Stimulated activated CD8-positive, alpha-beta memory T cell treated with anti-CD3 and anti-CD28 coated beads, Interleukin-7, amount 100 ng/mL, for 1 hour (primary cell): ENCODE measurements at places on chromosomes 11 and 22.

DNA sequence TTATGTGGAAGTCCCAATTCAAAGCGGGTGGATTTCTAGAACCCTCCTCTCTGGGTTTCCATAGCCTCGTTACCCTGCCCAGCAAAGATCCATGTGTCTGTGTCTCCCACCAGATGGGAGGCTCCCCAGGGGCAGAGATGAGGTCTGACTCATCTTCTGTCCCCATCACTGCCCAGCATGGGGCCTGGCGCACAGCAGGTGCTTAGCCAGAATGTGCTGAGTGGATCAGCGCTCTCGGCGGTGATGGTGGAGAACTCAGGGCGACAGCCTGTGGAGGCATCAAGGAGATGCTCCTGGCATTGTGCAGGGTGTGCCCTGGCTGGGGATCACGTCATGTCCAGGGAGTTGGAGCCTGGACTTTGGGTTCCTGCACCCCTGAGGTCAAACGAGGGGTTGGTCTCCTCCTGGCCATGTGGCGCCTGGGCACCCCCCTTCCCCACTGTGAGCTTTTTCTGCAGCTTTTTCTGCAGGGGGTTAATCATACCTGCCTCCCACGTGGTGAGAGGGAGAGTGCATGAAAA lies 46.1 kb upstream of the RFPL3 start:
- DNase-seq: no peak

- DNase-seq: no peak
These were observed 26.3 kb downstream of the TRMU start for GRCh38 chr22:46361826-46362202.

DNA sequence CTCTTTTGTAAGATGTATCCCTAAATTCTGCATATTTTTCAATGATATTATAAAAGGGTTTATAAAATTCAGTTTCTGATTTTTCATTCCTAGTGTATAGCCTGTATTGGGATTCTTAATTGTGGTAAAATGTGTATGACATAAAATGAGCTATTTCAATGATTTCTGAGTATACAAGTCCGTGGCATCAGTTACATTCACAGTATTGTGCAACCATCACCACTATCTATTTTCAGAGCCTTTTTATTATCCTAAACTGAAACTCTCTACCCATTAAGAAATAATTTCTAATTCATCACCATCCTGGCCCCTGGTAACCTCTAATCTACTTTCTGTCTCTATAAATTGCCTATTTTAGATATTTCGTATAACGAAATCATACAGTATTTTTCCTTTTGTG lies 39.8 kb downstream of the EIF3F start:
- DNase-seq: no peak

- no peak for DNase-seq
These were observed 134.3 kb upstream of the C11orf58 start for GRCh38 chr11:16603890-16604793.

- no peak for DNase-seq
These were observed 60.6 kb upstream of the TCF20 start for GRCh38 chr22:42331014-42331413.

DNA sequence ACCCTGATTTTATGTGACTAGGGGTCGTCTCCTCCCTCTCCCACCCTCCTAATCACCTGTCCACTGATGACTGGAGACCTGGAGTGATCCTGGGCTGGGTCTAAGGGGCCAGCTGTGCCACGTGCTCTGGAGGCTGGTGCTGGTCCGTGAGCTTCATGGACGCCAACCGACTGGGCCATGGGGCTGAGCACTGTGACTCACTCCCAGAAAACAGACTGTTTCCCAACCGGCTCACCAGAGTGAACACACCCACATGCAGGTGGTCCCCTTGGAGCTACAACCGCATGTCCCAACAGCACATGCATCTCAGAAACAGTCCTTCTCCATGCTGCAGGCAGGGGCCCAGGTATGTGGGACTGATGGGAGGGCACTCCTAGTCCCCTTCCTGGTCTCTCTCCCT lies 14.0 kb upstream of the LMO1 start:
- DNase-seq: no peak

DNA sequence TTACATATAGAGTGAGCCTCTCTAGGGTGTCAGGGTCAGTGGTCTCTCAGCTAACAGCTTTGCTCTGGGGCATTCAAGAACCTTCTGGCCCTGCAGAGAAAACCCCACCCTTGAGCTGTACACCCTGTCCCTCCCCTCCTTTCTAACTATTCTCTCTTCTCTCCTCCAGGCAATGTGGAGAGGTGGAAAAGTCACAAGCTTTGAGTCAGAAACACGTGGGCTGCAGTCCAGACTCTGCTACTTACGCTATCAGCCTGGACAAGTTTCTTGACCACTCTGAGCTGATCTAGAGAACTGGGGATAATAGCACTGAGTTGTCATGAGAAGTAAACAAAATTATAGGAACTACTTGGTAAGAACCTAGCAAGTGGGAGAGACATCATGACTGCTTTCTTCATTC lies 10.7 kb upstream of the FAM83F start:
- DNase-seq: no peak

- no peak for DNase-seq
These were observed 38.3 kb upstream of the LRRC55 start for GRCh38 chr11:57143459-57143858.

GRCh38 chr22:33332538-33332937 lies 274.4 kb upstream of the SYN3 start:
- no peak for DNase-seq

DNA sequence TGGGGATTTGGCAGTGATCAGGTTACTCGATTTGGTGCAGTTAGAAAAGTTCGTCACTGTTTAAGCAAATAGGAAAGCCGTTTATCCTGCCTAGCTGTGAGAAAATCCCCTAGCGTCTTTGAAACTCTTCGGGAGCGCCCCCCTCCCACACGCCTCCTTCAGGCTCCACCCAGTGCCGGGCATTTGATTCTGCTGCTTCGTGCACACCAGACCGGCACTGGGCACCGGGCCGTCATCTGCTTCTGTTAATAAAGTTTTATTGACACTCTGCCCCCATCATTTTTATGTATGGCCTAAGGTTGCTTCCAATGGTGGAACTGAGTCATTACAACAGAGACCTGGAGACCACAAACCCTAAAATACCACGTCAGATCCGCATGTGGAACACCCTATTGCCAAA lies 50.9 kb downstream of the IGF2 start:
- DNase-seq: no peak

- peak; percentile 57 for DNase-seq
These were observed 29.2 kb upstream of the PLET1 start for GRCh38 chr11:112289588-112290492.

- DNase-seq: no peak
These were observed 24.9 kb downstream of the LMO2 start for GRCh38 chr11:33866936-33867335.

- DNase-seq: no peak
These were observed 10.7 kb downstream of the DSCAML1 start for GRCh38 chr11:117786135-117786870.

DNA sequence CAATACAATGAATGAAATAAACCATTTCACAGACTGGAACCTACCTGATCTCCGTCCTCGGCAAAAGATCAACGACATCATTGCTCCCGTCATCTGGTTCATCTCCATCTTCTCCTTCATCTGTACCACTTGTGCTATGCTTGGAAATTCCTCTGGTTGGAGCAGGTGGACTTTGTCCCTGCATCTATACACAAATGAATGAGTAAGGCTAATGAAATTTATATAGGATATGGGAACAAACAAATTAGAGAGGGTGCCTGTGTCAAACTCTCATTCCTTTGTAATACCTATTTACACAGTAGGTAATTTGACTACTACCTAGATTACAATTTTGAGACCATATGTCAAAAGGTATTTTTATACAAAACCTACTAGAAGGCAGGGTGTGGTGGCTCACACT lies 59.4 kb downstream of the F2 start:
- no peak for DNase-seq

DNA sequence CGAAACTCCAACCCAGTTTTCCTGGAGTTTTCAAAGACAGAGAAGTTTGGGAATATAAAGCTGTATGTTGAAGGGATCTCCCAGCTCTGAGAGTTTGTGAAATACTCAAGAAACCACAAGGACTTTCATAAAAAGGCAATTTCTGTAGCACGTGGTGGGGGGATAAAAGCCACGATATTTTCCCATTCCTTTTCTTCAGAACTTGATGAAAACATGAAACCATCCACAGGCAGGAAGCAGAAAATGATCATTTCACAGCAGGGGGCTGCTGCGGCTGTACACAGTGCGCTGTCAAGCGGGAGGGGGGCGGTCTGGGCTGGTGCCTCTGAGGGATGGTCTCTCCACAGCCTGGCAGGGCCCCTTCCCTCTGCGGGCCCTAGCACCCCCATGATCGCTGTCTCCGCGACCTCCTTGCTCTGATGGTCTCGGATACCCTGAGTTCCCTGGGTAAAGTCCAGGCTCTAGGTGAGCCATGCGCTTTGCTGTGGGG lies 423.2 kb downstream of the MN1 start:
- no peak for DNase-seq

GRCh38 chr22:27238935-27239510 lies 562.5 kb downstream of the MN1 start:
- no peak for DNase-seq

DNA sequence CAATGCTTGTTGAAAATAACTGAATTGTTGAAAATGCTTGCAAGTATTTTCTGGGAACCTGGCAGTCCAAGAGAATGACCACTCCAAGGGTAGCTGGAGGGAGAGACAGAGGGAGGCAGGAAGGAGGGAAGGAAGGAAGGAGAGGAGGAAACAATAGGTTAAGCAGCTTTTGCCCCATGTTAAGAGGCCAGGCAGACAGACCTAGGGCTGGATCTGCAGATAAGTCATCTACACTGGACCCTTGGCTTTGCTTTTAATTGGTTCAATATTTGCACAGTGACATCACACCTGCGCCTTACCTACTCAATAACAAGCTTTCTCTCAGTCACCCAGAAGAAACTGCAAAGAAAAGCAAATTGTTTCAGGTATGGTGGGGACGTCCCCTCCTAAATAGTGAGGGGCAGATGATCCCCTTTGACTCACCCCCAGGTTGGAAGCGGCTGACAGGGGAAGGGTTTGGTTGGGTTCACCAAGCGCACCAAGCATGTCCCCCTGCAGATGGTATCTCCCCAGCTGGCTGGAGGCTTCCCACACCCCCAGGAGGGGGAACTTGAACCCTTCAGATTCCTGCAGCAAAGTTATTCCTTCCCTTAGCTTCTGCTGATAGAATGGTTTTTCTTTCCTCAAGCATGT lies 24.3 kb downstream of the MYH9 start:
- no peak for DNase-seq

- no peak for DNase-seq
These were observed 39.4 kb downstream of the CARD18 start for GRCh38 chr11:105100206-105100605.

- no peak for DNase-seq
These were observed 904.5 kb downstream of the DLG2 start for GRCh38 chr11:84722583-84723108.

DNA sequence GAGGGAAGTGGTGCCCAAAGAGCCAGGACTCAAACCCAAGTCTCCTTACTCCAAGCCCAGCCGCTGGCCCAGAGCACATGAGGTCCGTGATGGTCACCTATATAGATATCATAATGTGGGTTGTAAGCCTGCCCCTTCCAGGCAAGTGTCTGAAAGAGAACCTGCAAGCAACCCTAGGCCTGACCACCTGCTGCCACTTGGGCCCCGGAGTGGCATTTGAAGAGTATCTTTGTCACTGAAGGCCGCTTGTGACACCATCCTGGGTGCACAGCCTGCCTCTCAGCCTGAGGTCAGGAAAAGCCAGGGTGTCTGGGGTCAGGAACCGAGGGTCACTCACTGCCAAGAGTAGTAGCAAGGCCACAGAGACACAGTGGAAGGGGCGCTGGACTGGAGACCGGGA lies 32.4 kb downstream of the OTOG start:
- no peak for DNase-seq

- DNase-seq: no peak
These were observed at the start of gene SEC14L6 for GRCh38 chr22:30546616-30547015. SEC14L6 (minus strand) TSS chr22:30546741; CDS start chr22:30546682, 59 bp downstream.

DNA sequence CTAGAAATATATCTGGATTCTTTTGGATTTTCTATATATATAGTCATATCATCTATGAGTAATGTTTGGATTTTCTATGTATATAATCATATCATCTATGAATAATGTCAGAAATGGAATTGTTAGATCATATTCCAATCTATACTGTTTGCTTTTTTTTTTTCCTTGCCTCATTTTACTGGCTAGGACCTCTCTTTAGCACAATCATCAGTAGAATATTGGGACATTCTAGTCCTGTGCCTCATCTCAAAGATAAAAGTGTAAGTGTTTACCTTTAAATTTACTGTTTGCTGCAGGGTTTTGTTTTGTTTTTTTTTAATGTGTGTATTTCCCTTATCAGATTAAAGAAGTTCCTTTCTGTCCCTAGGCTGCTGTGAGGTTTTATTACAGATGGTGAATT lies 97.0 kb downstream of the C11orf65 start:
- DNase-seq: no peak
